ENCODE measurements at places on chromosomes 5 and 9.

GRCh38 chr5:24365406-24365805 lies 279.4 kb downstream of the CDH10 start:
- no peak for DNase-seq

DNA sequence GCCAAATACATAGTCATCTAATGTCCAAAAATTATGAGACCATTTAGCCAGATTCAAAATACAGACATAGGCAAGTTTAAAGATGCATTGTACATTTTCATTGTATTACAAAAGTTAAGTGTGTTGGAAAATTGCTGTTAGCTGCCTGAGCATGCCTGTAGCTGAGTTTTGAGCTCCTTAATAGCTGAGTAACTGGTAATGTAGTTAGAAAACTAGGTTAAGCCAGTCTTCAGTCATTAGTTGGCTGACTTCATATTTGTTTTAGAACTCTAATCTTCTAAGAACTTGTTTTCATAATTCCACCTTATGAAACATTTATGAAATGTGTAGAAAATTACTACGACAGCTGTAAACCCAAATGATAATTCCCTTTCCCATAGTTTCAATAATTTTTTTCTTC lies 293.4 kb downstream of the ARRDC3 start:
- no peak for DNase-seq

GRCh38 chr5:96067894-96068614 lies 106.4 kb upstream of the ELL2 start:
- DNase-seq, result no peak

DNA sequence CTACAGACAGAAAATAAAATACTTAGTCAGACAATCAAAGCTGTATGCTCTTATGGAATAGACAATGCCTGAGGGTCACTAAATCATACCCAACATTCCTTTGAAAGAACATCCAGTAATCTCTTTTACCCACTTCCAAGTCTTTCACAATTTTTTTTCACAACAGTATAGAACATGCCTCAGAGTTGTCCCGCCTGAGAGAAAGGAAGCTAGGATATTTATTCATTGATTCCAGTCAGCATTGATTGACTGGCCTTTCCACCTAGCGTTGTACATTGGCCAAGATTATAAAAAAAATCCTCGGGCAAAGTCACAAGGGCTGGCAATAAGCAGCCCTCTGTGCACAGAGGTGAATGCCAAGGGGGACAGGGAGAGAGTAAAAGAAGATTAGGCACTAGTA lies 318.1 kb upstream of the PIK3R1 start:
- DNase-seq, result no peak

DNA sequence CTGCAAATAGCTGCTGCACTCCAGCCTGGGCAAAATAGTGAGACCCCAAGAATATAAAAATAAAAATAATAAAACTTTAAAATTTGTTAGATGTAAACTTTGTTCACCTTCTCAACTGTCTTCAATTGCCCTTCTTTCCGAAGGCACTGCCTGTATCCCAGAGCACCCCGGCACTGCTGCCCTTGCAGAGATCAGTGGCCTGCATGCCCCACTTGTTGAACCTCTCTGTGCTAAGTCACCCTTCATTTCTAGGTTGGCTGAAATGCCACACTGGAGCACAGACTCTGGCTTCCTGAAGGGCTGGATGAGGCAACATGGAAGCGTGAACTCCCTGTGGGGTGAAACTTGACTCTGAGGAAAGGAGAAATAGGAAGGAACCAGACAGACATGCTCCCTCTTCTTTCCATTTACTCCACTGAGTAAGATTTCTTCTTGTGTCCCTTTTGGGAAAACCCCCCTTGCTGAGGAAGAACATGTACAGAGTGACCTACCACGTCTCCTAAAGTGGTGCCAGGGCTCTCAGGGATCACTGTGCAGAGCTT lies 8.4 kb upstream of the JMY start:
- DNase-seq, result no peak

DNA sequence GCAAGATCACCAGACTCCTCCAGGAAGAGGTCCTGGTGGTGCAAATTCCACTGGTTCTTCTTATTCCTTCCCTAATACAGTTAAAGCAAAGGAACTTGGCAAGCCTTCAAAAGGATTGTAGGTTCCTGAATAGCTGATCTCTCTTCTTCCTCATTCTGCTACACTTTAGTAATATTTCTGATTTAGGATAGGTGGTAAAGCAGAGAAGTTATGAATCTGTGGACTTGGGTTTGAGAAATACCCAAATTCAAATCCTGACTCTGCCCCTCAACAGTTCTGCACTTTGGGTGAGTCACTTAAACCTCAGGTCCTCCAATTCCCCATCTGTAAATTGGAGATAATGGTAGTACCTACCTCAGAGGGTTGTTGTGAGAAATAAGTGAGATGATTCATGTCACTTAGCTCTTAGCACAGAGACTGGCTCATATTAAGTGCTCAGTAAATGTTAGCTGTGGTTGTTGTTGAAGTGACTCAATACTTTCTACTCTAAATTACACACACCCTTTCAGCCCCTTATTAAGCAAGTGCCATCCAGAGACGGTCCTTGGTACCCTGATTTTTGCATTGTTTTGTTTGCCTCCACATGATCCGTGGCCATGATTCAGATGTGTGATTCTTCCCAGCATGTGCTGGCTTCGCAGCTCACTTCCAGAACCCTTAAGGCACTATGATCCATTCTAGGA lies 5.2 kb downstream of the SH3RF2 start:
- DNase-seq, result no peak

GRCh38 chr5:90473396-90474234 lies 956 bp downstream of the MBLAC2 start:
- DNase-seq, result no peak

DNA sequence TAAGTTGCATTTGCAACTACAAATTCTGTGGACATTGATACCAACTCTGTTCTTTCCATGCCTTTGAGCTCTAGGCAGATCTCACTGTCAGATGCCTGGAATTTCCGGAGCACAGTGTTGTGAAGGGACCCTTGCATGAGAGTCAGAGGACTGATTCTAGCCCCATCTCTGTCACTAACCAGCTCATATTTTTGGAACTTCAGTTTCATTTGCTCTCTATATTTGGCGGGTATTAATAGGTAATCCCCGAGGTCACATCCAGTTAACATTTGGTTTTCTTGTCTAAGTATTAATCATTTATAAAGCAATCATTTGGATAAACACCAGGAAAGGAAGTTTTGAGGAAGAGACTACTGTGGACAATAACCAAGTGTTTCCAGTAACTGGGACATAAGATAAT lies 115.7 kb downstream of the MAN2A1 start:
- no peak for DNase-seq

GRCh38 chr9:71854811-71855210 lies 56.2 kb downstream of the ABHD17B start:
- DNase-seq, result no peak

GRCh38 chr9:133221177-133221809 lies 12.2 kb upstream of the OBP2B start:
- no peak for DNase-seq

DNA sequence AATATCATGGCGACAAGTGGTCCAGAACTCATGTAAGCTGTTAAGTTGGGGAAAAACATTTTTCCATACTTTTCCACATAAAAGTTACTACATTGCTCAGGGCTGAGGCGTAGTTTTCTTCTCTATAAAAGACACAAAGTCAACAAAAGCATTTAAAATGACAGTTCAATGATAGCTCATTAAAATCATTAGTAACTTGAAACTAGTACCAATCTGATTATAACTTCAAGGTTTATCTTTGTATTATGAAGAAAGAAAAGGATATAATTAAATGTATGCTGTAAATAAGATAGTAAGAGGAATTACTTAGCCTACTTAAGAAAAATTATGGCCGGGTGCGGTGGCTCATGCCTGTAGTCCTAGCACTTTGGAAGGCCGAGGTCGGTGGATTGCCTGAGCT lies 9.9 kb downstream of the NME5 start:
- DNase-seq, result no peak

- no peak for DNase-seq
Measured at GRCh38 chr5:150759334-150759583, 442 bp upstream of the DCTN4 start.

- no peak for DNase-seq
Measured at GRCh38 chr5:132500244-132500930, 9.8 kb upstream of the IRF1 start.

DNA sequence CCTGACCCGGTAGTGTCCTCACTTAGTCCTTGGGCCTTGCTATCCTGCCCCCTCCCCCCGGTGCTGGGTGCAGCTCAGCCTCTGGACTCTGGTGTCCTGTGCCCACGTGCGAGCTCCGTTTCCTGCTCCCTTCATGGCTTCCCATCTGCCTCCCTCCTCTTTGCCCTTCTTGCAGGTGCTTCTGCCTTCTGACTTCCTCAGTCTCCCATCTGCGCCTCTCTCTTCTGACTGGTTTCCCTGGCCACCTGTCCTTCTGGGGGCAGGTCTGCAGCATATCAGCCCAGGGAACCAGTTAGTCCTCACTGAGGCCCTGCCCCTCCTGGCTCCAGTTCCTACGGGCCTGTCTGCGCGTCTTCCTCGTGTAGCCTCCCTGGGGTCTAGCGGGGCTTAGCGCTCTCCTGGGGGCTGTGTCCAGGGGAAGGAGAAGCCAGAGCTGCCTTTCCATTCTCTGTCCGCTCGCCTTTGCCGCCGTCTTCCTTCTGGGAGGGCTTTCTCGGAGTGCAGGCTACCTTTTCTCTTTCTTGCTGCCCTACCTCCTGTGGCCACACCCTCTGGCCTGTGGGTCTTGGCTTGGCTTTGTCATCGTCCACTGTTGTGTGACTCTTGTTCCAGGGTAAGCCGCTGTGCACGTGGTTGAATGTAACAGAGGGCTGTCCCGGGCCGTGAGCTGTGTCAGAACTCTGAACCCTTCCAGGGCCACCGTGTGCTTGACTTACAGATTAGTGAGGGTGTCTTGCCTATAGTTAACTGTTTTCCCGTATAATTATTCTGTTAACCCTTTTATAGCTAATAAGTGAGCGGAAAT lies 51.8 kb downstream of the EHMT1 start:
- DNase-seq, result no peak

GRCh38 chr9:69831611-69832010 lies 11.0 kb downstream of the CFAP95 start:
- DNase-seq, result no peak

DNA sequence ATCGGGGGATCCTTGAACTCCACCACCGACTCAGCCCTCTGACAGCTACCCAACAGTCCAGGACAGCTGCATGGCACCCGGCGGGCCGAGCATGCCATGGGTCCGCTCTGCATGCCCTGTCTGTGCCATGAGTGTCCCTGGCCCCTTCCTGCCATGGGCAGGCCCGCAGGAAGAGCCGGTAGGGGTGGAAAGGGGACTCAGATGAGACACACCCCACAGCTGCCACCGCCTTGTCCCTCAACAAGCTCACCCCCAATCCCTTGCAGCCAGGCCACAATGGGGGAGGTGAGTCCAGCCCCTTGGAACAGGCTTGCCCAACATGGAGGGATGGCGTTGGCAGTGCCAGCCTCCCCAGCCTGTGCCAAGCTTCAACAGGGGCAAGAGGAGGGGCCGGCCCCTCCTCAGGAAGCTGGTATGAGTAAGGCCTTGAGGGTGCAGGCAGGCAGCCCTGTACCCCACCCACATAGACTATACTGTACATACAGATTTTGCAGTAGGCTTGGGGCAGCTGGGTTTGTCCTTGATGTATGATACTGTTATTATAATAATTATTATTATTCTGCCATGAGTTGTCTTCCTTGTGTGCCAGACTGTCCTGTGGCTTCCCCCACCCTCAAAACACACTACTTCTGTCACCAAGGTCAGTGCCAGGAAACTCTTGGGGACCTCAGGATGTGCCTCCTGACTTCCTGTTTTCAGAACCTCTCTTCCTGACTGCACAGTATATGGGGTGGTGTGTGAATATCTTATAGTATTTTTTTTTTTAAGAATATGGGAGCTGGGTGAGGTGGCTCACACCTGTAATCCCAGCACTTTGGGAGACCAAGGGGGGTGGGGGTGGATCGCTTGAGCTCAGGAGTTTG lies 12.0 kb upstream of the SLC34A1 start:
- DNase-seq, result no peak

DNA sequence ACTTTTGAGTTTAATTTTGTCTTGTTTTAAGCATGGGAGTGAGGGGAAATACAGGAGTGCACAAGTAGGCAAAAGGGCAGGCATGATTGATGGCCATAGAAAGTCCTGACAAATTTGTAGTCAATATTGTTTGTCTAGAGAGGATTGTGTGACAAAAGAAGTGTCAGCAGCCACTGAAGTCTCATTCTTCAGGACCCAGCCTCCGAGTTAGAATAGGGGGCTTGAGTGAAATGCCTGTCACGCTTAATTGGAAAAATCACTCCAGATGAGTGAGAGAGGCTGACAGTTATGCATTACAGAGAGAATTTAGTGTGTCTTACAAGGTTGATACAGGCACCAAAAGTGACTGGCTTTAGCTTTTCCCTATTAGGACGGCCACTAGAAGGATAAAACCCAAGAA lies 81.9 kb upstream of the RPS23 start:
- no peak for DNase-seq

GRCh38 chr9:22105005-22105722 lies 96.1 kb upstream of the CDKN2B start:
- no peak for DNase-seq

- DNase-seq, result no peak
Measured at GRCh38 chr9:135244271-135245221, 157.1 kb downstream of the OLFM1 start.

DNA sequence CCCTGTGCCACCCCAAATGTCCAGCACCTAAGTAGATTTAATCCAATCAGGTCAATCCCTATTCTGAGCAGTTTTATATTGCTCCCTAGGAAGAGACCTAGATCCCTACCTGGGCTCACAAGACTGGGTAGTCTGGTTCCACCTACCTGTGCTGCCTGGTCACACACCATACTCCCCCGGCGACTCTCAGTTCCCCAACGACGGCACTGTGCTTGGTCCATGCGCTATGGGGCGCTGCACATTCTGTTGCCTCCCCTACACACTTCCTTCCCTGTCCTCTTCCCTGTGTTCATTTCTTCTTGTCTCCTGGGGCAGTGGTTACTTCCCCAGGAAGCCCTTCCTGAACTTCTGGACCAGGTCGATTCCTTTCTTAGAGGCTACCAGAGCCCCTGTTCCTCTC lies 109.9 kb upstream of the IL12B start:
- DNase-seq, result no peak

DNA sequence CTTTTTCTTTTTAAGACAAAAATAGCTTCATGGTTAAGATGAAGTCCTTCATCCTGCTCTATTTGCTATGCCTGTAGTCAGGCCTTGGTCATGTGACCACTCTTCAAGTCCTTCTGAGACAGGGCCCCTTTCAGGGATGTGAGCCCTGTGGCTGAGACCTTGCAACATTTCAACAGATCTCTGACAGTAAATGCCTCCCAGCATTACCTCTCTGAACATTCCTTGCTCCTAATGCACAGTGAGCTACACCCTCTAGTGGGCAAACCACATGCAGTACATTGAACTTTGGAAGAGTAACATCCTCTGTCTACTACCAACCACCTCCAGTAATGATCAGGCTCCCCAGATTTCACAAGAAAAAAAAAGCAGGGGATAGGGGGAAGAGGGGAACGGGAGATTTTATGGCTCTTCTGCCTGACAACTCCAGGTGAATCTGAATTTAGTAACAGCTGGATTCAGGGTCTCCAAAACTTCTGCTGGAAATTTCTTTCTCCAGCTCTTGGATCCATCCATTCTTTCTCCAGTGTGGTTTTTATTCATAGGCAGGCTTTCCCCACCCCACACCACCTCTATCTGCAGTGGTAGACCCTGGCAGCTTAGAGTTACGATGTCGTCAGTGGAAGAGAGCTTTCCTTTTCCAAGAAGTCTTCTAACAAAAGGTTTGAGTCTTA lies 8.9 kb upstream of the FBXO38 start:
- DNase-seq, result no peak

- no peak for DNase-seq
Measured at GRCh38 chr5:154421868-154422267, 23.9 kb upstream of the SAP30L start.

All from activated naive CD4-positive, alpha-beta T cell (primary cell).